HT-29 (cell line): ENCODE measurements at places on chromosomes 2 and 18.

DNA sequence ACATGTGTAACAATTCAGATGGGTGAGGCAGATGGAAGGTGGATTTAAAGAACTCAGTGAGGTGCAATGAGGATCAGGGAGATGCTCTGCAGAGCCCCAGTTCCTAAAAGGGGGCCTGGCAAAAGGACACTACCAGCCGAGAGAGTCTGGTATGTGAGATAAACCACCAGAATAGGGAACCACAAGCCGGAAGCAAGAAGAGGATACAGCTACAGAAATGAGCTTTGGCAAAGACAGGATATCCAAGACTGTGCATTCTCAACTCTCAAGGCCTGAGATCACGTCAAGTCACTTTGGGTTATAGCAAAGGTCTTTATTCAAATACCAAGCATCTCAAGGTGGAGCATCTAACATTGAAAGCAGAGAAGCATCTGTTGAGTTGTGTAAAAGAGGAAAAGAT is 293.5 kb downstream of the ARHGAP15 start:
- DNase-seq: no peak

DNA sequence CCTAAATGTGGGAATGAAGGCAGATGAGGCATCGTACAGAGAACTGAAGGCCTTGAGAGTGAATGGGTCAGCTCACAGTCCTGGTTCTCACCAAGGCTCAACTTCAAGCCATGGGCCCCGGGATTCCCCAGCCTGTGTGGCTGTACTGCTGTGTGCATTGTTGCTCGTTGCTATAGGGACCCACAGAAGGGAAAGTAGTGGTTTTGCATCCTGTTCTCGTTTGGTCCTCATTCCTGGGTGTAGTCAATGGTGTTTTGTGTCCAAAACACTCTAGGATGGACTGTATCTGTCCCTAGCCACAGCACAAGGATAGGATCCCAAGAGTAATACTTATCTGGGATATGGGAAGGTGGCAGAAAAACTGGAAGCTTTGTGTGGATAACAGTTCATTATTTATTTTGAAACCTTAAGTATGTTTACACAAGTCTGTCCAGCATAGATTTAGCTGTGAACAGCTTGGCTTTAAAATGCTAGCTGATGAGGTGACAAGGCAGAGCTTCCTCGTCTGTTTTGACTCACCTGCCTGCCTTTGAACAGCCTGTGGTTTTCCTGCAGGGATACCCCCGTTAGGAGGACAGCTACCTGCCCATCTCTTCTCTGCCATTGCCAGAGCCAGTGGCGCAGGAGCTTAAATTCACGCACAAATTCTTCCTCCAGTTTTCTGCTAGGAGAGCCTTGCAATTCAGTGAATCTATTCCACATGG is 85.0 kb downstream of the WDSUB1 start:
- DNase-seq: no peak

DNA sequence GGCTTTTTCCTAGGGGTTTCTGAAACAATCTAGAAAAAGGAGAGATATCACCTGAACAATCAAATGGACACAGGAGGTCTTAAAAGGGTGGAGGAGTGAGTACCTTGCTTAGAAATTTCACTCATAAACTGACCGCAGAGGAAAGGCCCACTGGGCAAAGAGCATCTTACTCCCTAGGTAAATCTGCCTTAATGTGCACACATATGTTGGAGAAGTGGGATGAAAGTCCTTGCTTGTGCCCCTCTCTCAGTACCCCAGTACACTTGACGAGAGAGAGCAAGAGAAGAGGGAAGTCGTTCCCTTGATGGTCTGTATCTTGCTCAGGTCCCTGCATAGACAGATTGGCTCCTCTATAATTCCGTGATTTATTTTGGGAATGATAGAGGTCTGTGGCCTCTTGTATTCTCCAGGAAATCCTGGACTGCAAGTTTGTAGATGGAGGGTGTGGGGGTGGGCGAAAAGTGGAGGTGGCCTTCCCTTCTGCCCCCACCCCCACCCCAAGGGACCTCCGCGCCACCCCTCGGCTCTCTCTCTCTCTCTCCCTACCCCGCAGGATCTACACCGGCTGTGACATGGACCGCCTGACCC is 6.8 kb downstream of the TBR1 start:
- no peak for DNase-seq

DNA sequence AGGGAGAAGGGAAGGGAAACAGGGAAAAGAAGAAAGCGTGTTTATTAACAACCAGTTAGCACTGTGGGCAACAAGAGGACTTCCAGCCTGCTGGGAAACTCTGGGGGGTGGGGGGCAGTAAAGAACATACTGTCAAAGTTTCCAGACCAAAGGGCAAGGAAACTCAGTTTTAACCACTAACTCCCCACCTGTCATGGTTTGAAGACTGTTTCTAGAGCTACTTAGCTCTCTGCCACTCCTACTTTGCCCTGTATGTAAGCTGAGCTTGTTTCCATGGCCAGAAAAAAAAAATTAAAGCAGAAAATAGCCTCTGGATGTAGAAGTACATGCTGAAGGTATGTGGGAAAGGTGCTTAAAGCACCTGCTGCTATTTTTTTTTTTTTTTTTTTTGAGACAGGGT is 11.0 kb upstream of the PTPN2 start:
- no peak for DNase-seq

DNA sequence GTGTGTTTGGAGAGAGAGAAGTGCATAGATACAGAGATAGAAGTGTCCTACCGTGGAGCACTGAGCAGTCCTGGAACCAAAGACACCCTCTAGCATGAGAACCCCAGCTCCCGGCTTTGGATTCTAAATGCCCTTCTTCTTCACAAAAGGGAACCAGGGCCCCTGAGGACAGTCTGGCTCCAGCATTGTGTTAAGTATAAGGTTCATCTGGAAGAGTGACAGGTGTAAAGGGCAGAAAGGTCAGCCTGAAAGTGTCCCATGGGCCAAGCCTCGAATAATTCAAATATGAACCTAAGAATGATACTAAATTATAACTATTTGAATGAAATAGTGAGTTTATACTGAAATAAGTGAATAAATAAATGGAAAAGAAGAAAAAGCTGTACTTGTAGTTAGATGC is 109.7 kb downstream of the SNTG2 start:
- no peak for DNase-seq

GRCh38 chr2:231554327-231554726 is 24.1 kb upstream of the NMUR1 start:
- DNase-seq: no peak

DNA sequence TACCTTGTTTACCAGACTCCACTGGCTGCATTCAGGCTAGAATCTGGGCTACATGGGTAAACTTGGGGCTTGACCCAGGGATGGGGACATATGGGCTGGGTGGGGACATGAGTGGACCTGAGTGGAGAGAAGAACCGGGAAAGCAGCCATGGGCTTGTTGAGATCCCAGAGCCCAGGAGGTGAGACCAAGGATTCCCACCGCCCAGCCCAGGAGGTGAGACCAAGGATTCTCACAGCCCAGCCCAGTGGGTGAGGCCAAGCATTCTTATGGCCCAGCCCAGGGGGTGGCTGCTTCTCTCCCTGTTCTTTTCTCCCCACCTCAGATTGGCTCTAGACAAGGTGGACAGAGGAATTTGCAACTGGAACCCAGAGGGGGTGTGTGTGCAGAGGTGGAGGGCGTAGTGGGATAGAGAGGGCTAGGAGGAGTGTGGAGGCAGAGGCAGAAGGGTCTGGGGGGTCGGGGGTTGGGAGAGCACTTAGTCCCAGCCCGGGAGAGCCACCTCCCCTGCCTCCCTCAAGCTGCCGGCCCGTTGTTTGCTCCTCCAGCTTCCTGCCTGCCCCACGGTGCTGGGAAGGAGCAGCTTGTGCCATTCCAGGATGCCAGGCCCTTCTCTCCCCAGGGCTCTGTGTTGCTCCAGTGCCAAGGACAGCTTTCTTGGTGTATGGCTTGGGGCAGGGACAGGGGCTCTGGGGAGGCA is 25.6 kb downstream of the GLI2 start:
- DNase-seq: no peak

DNA sequence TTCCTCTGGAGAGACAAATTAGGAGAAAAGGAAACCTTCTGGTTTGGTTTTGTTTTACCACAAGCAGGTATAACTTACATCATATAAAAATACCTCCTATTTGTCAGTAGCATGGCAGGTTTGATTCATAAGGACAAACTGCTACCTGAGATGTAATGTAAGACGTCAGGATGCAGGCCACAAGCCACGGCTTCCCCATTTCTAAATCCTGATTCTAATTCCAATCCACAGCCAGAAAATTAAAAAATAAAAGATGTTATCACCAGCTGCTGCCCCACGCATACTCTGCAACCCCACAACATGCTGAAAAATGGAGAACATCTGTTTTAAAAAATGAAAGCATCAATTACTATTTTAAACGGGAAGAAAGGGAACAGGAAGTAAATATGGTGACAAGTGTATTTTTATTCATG is 197.6 kb downstream of the BCL11A start:
- no peak for DNase-seq

GRCh38 chr2:58644451-58644850 is 403.3 kb upstream of the FANCL start:
- DNase-seq: no peak

DNA sequence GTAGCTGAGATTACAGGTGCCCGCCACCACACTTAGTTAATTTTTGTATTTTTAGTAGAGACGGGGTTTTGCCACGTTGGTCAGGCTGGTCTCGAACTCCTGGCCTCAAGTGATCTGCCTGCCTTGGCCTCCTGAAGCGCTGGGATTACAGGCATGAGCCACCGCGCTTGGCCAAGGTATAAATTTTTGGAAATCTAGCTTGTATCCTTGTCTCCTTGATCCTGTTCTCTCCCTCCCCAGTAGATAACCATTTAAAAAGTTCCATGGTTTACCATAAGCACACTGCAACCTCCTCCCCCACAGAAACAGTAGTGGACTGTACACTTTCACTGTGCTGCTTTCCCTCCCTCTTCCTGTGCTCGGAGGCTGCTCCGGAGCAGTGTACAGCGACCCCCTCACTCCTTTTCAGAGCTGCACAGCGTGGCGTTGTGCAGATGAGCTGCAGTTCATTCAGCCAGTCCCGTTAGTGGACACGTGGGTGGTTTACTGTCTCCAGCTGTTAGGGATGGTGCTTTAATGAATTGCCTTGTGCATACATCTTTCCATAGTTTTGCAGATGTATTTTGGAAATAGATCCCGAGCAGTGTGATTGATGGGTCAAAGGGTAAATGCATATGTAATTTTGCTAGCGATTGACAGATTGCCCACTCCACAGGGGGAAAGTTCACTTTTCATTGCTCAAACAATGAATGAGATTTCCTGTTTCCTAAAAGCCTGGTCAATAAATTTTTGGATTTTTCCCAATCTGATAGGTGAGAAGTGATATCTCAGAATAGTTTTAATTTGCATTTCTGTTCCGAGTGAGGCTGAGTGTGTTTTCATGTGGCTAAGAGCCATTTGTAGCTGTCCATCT is 14.8 kb downstream of the ASB1 start:
- DNase-seq: no peak

GRCh38 chr2:73172963-73173362 is 29.4 kb upstream of the NOTO start:
- DNase-seq: no peak
